KG1 (cell line): ENCODE measurements at places on chromosomes 3 and 15.

DNA sequence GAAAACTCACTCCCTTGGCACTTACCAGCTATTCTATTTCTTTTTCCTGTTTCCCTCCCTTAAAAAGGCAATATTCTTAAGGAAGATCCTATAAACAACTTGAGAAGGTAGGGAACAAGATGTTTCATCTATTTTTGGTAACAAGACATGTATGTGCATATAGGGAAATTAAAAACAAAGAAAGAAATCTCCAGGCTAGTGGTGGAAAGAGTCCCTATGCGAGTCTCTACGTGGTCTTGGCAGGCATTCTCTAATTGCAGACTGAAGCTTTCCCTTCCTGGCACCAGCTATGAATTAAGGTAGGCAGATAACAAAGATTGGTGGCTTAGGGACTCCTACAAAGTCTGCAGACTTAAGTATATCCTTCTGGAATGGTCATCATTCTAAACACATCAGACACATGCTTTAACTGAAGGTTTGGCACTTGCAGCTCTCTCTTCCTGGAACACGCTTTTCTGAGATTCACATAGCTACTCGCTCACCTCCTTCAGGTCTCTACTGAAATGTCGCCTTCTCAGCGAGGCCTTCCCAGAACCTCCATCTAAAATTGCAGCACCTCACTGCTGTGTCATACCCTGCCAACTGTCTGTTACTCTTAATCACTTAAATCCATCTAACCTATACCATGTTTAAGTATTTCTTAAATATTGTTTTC, 336.0 kb downstream of the VGLL3 start:
- DNase-seq = no peak

- no peak for DNase-seq
Observed at GRCh38 chr3:122493296-122493695, 21.4 kb downstream of the KPNA1 start.

DNA sequence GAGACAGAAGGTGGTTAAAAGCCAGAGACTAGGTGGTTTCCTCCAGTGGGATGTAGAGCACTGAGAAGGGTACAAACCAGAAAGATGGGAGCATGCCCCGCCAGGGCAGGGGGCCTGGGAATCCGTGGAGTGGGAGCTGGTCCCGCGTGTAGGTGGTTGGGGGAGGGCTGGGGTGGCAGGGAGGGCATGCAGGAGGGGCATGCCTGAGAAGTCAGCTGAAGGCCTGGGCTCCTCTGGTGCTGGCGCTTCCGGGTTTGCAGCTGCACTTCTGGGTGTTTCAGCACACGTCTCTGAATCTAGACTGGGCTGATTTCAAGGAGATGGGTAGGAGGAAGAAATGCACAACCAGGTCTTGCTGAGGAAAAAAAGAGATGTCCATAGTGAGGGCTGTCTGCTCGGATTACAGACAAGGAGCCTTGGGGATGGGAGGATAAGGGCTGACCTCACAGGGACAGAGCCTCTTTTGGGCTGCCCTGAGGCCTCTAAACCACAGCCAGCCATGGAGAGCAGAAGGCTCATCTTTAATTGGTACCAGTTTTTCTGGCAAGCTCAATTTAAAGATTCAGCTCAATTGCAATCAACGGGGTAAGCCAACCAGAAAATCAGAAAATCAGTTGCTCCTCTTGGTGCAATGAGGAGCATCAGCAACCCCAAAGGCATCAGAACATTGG, 151.9 kb downstream of the FAM43A start:
- no peak for DNase-seq

DNA sequence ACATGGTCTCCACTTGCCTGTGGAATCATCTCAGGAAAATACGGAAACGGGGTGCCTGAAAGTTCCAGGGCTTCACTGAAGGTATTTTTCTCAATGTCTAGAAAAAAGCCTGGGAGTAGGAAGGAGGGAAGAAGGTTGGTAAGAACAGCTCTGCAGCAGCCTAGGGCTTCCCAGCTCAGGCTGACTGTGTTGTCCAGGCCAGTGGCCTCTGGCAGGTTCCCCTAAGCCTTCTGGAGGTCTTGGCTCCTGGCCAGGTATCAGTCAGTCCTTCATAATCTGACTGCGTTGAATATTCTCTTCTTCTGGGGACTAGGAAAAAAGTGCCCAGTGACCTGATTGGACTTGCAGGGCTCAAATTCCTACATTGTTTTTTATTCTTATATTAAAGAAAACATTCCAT, 38.6 kb downstream of the SSR3 start:
- no peak for DNase-seq
